ENCODE measurements at places on chromosomes 6 and 20.

DNA sequence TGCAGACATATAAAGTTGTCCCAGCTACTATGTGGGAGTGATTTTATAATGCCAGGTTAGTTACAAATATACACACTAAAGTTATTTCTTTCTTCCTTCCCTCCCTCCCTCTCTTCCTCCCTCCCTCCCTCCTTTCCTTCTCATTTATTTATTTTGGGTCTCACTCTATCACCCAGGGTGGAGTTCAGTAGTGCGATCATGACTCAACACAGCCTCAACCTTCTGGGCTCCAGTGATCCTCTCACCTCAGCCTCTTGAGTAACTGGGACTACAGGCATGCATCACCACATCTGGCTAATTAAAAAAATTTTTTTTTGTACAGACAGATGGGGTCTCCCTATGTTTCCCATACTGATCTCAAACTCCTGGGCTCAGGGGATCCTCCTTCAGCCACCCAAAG lies 59.2 kb downstream of the PHF20 start:
- DNase-seq: no peak

- DNase-seq: peak; percentile 9
Observed at GRCh38 chr6:100657678-100658330, 193.1 kb upstream of the SIM1 start.

- no peak for DNase-seq
Observed at GRCh38 chr20:38300438-38300837, 3.5 kb upstream of the BPI start.

DNA sequence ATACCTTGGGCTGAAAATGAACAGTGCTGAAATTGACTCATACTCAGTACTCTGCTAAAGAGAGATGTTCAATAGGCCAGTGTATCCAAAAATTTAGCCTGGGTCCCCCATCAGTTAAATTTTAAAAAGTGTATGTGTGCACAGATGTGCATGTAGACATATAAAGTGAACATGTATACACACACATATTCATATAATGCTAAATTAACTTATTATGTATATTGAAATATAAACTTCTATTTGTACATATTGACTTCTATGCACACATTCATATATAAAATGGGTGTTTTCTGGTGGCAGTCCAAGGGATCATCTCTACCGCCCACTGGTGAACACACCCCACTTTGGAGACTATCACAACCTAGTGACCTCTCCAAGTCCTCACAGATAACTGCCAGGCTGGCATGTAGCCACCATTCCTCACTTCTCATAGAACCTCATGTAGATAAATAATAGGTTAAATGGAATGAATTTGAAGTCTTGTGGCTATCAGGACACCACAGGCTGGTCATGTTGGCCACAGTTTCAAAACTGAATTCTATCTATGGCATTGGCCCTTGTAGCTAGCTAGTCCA lies 8.8 kb downstream of the SLC22A16 start:
- no peak for DNase-seq

DNA sequence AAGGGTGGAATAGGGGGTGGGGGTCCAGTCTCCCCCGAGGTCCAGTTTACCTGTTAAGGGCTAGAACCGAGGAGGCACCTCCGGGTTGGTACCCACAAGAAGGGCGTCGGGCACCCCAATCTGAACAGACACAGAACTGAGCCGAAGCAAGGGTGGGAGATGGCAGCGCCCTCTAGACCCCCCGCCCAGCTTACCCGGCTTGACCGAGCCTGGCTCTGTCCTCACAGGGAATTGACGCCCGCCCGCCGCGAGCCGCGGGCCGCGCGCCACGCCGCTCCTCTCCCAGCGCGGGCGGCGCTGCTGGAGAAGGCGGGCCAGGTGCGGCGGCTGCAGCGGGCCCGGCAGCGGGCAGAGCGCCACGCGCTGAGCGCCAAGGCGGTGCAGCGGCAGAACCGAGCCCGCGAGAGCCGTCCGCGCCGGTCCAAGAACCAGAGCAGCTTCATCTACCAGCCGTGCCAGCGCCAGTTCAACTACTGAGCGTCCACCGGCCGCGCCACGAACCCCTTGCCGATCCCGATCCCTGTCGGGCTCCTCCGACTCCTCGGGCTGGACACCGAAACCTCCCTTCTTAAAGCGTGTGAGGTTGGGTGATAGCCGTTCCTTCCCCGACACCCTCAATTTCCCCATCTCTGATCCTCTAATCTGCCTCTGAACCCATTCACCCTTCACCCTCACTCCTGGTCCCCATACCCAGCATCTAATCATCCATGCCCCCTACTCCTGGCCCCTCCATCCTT lies 5.9 kb downstream of the TP53INP2 start:
- DNase-seq: peak; percentile 65

GRCh38 chr6:142697922-142698321 lies 247.1 kb downstream of the HIVEP2 start:
- DNase-seq: no peak

DNA sequence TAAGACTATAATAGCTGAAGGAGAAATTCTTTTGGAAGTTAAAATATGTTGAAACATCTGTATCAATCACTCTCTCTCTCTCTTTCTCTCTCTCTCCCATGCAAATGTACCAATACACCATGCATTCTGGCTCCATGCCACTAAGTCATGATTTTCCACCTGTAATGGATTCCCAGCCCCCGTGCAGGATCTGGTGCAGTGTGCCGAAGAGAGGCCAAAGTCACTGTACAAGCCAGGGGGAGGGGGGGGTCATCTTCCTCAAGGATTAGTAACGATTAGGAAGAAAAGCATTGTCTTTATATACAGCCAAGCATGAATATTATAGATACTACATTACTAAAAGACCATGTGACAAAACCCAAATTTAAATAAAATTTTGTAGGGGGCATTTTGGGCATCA lies 725.1 kb downstream of the KIF16B start:
- DNase-seq: no peak

DNA sequence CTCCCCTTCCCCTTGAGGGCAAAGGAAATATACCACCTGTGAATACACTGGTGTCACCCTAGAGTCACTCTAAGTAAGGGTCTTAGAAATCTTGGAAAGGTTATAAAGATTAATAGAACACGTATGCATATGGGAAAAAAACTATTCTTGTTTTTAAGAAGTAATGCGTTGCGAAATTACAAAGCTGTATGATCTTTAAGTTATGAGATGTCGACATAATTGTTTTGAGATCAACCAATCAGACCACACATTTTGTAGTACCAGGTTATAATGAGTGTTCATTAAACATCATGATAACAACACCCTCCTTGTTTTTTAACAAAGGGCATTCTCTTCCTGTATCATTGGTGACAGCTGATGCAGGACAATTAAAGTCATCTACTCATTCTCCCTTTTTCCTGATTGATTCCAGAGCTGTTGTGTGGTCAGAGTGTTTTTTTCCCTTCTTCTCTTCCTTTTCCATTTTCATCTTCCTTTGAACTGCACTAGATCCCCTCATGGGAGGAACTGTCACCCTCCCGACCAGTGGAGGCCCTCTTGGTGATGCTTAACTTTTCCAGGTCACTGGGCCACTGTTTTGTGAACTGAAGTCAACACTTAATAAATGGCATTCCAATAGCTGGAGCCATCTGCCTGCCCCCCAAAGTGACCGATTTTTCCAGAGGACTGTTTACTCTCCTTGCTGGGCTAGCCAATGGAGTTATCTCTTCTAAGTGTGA lies 37.0 kb downstream of the PRDM1 start:
- no peak for DNase-seq

- DNase-seq: no peak
Observed at GRCh38 chr20:4835244-4836177, 113.8 kb downstream of the PRND start.

DNA sequence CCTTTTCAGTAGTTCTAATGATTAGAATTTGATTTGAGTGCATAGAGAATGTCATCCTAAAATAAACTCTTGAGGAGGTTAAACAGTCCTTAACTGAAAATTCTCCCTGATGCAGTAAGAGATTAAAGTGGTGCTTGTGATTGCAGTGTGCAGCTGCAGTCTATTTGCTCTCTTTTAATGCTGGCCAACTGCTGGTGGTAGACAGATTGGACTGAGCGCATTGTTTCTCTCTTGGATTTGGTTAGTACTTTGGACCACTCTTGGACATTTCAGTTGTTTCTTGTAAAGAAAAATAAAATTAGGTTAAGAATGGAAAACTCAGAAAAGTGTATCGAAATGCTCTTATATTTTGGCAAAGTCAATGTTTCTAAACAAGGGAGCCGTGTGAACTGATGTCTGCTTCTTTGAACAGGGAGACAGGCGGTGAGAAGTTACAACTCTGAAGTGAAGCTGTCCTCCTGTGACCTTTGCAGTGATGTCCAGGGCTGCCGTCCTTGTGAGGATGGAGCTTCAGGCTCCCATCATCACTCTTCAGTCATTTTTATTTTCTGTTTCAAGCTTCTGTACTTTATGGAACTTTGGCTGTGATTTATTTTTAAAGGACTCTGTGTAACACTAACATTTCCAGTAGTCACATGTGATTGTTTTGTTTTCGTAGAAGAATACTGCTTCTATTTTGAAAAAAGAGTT lies 127.2 kb downstream of the CD109 start:
- no peak for DNase-seq

GRCh38 chr6:14775528-14775927 lies 470.3 kb upstream of the JARID2 start:
- DNase-seq: no peak

DNA sequence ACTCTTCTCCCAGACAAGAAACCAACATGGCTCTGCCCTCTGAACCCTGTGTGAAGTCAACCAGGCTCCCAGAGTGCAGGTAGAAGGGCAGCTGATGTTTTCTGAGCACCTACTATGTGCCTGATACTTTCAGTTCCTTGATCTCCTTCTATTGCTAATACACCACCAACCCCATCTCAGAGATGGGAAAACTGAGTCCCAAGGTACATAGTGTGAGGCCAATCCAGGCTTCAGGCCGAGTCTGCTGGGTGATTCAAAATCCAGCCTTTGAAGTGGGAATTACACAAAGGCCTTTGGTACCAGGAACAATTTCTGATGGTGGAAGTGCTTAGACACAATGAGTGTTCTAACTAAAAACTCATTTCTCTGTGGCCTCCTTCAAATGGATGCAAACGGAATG lies 96.3 kb downstream of the NFATC2 start:
- no peak for DNase-seq

GRCh38 chr20:59074456-59074855 lies 31.9 kb upstream of the PRELID3B start:
- peak; percentile 45 for DNase-seq

GRCh38 chr6:79559706-79560105 lies 22.5 kb upstream of the LCA5 start:
- no peak for DNase-seq

GRCh38 chr20:17626217-17627007 lies 55.6 kb downstream of the RRBP1 start:
- no peak for DNase-seq

DNA sequence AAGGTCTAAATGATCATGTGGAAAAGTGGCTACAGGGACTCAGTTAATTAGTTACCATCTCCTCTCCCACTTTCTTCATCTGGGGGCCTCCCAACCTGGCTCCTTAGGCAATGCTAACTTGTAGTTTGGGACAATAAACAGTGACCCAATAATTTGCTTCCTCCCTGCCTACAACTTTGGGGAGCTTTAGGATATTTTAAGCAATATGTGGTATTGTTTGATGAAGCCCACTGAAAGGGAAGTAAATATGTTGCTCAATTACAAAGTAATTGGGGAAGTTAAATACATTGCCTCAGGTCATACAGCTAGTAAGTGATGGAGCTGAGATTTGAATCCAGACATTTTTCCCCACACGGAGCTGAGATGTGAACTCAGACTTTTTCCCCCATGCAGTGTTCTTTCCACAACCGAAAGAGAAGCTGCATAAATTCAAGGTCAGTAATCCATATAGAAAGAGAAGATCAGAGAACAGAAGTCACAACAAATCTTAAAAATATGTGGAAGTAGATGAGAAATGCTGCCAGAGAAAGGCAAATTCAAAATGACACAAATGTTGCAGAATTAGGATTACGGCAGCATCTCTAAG lies 26.6 kb downstream of the ZHX3 start:
- no peak for DNase-seq

GRCh38 chr20:43744151-43744611 lies 17.4 kb upstream of the GTSF1L start:
- DNase-seq: peak; percentile 39

GRCh38 chr20:32231847-32232246 lies 24.2 kb downstream of the POFUT1 start:
- DNase-seq: peak; percentile 54

DNA sequence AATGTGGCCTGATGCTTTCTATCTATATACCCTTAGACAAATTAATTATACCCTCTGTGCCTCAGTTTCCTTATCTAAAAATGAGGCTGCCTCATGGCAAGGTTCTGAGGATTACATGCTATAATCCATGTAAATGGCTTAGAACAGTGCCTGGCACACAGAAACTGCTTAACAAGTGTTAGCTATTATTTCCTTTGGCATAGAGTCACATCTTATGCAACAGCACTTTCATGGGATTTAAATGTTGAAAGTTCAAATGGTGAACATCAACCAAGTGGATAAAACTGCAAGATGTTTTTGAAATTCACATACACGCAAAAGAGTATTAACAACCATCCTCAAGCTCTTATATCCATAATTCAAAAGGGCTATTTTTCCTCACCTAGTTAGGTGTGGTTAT lies 202.8 kb upstream of the JAG1 start:
- no peak for DNase-seq

DNA sequence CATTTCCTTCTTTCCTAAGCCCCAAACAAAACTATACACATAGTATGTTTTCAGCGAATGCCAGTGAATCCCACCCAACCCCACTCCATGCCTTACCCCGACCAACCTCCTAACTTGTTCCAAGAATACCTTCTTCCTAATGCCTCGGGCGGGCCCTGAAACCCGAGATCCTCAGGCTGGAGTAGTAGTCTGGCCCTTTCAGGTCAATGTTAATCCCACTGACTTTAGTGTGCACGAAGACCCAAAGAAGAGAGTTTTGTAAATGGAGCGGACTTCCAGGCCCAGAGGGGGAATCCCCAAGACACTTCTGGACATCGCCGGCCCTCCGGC lies 394 bp downstream of the YIPF3 start:
- DNase-seq: no peak

DNA sequence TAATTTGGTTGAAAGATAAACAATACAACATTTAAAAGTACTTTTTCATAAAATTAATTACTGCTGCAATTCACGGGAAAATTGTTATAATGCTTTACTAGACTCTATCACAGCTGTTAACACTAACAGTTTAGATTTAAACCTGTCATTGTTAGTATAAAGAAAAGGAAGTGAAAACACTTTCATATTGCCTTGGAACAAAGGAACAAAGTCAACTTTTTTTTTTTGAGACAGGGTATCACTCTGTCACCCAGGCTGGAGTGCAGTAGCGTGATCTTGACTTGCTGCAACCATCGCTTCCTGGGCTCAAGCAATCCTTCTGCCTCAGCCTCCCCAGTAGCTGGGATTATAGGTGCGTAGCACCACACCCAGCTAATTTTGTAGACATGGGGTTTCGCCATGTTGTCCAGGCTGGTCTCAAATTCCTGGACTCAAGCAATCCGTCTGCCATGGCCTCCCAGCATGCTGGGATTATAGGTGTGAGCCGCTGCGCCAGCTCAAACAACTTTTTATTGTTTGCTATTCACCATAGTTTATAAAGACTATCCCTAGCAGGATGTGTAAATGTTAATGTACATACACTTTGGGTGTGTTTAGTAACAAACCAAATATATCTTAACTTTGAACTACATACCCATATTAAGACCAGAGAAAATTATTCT lies 22.1 kb downstream of the SLC35A1 start:
- no peak for DNase-seq

- DNase-seq: no peak
Observed at GRCh38 chr6:33914645-33915044, 110.8 kb upstream of the MLN start.

All from fibroblast of skin of abdomen (primary cell).